Naive thymus-derived CD4-positive, alpha-beta T cell (primary cell): ENCODE measurements at places on chromosomes 13 and 19. TPM values are rescaled to one million over a fixed set of nuclear protein-coding genes. Genes with fewer than 3 reads are reported as not detected.

- peaks cover 49% of the 10 kb centered on the region for H3K4me1 ChIP-seq
- peaks cover 36% of the 10 kb centered on the region for H3K36me3 ChIP-seq
- H3K4me3 ChIP-seq: no peak overlapping the region
- H3K27me3 ChIP-seq: no peaks in the 10 kb centered on the region
- H3K27ac ChIP-seq: peak overlapping the region; percentile 1
These were observed 8.6 kb downstream of the RPS9 start for GRCh38 chr19:54209058-54209810.

DNA sequence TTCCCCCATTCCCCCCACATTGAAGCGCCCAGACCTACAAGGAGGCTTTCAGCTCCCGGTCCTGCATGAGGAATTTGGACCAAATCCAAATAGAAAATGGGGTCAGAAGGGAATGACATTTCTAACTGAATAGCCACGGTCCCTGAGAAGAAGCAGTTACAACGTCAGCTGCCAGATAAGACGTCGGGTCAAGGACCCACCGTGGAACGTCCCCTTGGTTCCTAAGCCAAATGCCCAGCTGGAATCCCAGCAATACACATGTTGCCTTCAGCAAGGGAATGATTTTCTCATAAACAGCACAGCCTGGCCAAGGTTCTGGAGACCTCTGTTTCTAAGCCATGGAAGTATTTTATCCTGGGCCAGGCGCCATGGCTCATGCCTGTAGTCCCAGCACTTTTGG, 109.1 kb upstream of the PEG3 start:
- no peaks in the 10 kb centered on the region for H3K4me1 ChIP-seq
- H3K36me3 ChIP-seq: no peaks in the 10 kb centered on the region
- no peaks in the 10 kb centered on the region for H3K27me3 ChIP-seq
- no peak for DNase-seq
- no peak overlapping the region for H3K27ac ChIP-seq

DNA sequence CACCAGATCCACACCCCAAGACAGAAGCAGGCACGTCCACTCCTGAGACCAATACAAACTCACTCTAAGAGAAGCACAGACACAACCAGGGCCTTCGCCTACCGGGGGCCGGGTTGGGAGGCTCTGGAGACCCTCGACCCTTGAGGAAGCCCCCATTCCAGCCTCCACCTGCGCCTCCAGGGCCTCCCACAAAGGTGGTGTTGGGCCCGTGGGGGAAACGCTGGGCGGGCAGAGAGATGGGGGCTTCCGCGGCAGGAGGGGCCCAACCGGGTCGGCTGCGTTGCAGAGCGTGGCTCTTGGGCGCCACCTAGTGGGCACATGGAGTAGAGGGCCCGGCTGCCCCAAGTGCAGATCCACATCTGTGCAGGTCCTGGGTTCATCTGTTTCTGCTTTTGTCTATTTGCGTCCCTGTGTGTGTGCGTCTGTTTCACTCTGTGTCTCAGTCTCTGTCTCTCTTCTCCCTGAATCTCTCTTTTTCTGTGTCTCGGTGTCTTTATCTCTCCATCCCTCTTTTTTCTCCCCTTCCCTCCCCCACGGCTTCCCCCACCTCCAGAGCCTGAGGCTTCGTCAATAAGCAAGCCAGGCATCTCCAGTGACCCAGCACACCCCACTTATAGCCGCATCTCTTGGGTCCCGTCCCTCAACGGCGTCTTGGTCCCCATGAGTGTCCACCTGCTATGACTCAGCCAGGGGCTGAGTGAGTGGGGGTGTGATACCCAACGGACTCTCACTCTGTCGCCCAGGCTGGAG, 10.5 kb upstream of the TINCR start:
- no peak overlapping the region for H3K27ac ChIP-seq
- H3K36me3 ChIP-seq: no peaks in the 10 kb centered on the region
- H3K4me3 ChIP-seq: no peak overlapping the region
- no peaks in the 10 kb centered on the region for H3K27me3 ChIP-seq
- H3K4me1 ChIP-seq: peaks cover 5% of the 10 kb centered on the region

Gene STAP2
- 4.6 TPM for total RNA-seq

Gene ZNF835
- total RNA-seq: 1.0 TPM

Gene F2RL3
- not detected for total RNA-seq

Gene IZUMO2
- total RNA-seq: not detected
